ENCODE measurements at places on chromosomes 6 and 20. TPM values are rescaled to one million over a fixed set of nuclear protein-coding genes. Genes with fewer than 3 reads are reported as not detected.

- no peak for DNase-seq
Observed at GRCh38 chr6:162373868-162374267, 353.7 kb downstream of the PRKN start.

The SPEF1 gene
- not detected for total RNA-seq

The SYCP2L gene
- 0.36 TPM for total RNA-seq

The FABP7 gene
- total RNA-seq, result not detected

The SAMD3 gene
- total RNA-seq, result 28.7 TPM

The PSORS1C1 gene
- total RNA-seq, result not detected

- DNase-seq, result no peak
Observed at GRCh38 chr6:80006541-80006940, 2.1 kb downstream of the TTK start.

The TSPO2 gene
- total RNA-seq, result not detected

The METTL24 gene
- not detected for total RNA-seq

DNA sequence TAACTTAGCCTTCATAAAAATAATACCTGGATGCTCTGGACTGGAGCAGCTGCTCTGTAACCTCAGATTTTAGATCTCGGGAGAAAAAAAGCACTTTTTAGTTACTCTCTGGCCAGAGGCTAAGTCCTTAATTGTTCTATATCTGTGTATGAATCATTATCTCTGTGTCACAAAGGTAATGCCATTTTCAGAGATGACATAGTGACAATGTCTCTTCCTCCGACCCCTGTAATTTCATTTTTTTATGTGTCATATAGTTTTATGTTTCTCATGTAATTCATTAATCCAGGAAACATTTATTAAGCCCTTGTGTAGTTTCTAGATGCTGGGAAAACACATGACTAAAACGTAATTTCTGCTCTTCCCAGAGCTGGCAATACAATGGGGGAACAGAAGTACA lies 55.6 kb downstream of the SENP6 start:
- DNase-seq, result no peak

DNA sequence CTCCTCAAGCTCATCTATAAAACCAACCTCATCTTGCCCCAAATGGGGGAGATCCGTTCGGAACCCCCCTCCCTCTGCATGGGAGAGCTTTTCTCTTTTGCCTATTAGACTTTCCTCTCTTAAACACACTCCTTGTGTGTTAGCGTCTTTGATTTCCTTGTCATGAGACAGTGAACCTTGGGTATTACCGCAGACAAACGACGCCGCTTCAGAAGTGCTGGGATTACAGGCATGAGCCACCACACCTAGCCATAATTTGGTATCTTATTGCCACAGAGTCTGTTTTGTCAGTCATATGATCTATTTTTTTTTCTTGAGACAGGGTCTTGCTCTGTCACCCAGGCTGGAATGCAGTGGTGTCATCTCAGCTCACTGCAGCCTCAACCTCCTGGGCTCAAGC lies 3.6 kb downstream of the SHLD1 start:
- DNase-seq, result no peak

The PPP1R16B gene
- 91.1 TPM for total RNA-seq

DNA sequence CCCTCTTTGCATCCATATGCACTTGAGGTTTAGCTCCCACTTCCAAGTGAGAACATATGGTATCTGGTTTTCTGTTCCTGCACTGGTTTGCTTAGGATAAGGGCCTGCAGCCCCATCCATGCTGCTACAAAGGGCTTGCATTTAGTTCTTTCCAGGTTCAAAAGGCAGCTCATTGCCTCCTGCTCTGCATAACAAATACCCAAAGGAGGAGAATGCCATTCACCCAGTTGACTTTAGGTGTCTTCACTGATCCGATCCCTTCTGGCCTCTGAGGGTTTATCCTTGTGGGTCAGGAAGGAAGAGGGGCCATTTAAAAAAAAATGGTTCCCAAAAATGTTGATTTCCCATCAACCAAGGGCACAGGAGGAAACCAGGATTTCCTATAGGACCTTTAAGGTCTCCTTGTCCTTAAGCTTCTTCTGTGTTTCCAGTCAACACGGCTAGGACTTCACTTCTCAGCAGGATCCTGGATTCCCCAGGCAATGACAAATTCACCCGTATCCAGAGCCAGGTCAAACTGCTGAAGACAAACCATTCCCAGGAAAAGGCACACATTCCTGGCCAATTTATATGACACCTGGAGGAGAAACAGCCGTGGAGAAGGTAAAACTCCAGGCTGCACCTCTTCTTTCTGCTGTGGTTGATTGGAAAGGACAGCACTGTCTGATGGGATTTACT lies 447.7 kb upstream of the CDH4 start:
- DNase-seq, result no peak

GRCh38 chr6:33206864-33207551 lies 1.3 kb upstream of the RING1 start:
- no peak for DNase-seq

- DNase-seq, result no peak
Observed at GRCh38 chr6:123859291-123859690, 55.6 kb downstream of the NKAIN2 start.

The ERVFRD-1 gene
- total RNA-seq, result not detected

DNA sequence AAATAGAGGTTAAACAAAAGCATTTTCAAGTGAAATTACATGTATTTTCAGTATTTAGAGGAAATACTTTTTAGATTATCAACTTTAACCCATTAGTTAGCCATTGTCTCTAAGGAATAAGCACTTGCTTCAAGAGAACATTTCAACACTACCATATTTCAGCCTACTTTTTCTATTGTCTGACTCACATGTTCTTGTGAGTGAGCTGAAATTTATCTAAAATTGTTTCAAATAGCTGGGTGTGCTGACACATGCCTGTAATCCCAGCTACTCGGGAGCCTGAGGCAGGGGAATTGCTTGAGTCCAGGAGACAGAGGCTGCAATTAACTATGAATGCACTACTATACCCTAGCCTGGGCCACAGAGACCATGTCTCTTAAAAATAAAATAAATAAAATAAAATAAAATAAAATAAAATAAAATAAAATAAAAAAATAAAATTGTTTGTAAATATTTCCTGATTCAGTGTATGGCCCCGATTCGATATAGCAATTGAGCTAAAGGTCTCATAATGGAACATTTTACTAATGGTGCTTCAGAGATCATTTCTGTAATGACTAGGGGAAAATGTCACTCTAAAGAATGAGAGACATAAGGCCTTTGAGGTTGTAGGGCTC lies 324.6 kb upstream of the PLCB4 start:
- DNase-seq, result no peak

The ABHD12 gene
- total RNA-seq, result 13.4 TPM

The CST7 gene
- total RNA-seq, result 4.4 TPM

GRCh38 chr6:89679215-89680120 lies 40.9 kb upstream of the LYRM2 start:
- no peak for DNase-seq

The SLC44A4 gene
- not detected for total RNA-seq

The CYP39A1 gene
- total RNA-seq, result not detected

DNA sequence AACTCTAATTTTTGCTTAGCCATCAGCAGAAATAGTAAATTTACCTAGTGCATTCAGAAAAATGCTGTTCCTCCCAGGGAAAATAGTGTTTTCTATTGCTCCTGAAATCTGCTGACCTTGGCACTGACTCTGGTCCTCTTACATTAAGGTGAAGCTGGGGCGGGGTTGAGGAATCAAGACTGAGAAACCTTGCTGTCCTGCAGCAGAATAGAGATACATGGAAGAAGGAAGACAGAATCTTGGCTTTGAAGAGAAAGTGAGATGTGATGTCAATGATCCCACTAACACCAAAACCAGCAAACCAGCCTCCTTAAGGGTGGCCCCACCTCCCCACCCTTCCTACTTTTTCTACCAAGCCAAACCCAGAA lies 840 bp upstream of the LY86 start:
- no peak for DNase-seq

DNA sequence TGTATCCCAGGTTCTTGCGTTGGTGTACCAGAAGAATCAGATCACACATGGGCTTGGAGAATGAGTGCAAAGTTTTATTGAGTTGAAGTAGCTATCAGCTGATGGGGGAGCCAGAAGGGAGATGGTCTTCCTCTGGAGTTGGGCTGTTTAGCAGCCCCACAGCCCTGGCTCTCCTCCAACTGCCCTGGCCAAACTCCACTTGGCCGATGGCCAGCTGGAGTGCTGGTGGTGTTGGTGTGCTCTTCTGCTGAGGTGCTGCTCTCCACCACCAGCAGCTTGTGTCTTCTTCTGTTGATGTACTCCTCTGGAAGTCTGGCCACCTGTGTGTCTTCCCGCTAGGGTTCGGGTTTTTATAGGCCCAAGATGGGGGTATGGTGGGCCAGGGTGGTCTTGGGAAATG lies 172.8 kb downstream of the TINAG start:
- no peak for DNase-seq

The RAB32 gene
- 0.44 TPM for total RNA-seq

Measured in CD4-positive, alpha-beta T cell (primary cell).